ENCODE measurements at places on chromosomes 2 and 18.

DNA sequence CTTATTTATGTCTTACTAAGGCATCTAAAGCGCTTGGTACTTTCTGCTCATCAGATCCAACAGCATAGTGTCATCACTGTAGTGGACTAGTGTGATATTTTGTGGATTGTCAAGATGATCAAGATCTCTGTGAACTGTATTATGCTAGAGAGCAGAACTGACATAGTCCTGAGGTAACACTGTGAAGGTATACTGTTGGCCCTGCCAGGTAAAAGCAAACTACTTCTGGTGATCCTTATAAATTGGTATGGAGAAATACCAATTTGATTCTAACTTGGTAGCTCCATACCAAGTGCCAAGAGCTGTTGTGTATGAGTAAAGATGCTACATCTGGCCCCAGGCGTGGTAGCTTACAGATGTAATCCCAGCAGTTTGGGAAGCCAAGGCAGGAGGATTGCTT lies 15.9 kb downstream of the SFTPB start:
- DNase-seq, result no peak

DNA sequence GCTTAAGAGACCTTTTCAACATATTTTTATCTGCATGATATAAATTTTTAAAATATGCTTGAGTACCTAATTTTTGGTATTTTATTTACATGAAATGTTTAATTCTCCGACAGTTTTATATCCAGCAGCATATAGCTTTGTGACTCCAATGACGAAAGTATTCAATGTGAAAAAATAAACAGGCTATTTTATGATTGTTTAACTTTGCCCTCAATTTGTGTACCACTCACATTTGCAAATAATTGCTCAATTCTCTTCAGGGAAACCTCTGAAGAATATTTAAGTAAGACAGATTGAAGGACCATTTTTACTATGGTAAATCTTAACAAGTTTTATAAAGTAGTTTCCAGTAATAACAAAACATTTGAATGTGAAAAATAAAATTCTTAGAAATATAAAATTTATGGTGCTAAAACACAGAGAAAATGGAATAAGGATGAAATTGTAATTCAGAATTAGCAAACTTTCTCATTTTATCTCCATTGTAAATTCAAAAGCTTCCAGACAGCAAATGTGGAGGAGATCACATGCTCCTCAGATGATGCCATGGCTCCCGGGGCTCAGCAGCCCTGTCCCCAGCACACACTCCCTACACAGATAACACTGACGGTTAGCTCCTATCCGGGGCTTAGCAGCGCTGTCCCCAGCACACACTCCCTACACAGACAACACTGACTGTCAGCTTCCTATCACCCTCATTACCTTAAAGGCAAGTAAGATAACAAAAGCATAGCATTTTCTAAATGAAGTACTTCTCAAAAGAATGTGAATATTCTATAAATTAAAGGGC lies 39.7 kb downstream of the SH3YL1 start:
- no peak for DNase-seq

GRCh38 chr2:12320027-12320734 lies 396.6 kb upstream of the TRIB2 start:
- no peak for DNase-seq

GRCh38 chr2:28766070-28766469 lies 14.4 kb downstream of the PPP1CB start:
- DNase-seq, result no peak

Data from T-helper 2 cell treated with Interferon-gamma antibody and Interleukin-4, amounts not matched to agents 5 μg/mL and 100 μg/mL, for 36 hours (primary cell).